ENCODE measurements at places on chromosomes 4 and X. TPM values are rescaled to one million over a fixed set of nuclear protein-coding genes. Genes with fewer than 3 reads are reported as not detected.

Gene ETNPPL
- total RNA-seq = not detected

Gene TMSB15B
- 0.34 TPM for total RNA-seq

Gene FRMPD3
- total RNA-seq = under 0.01 TPM

Gene SNCA
- total RNA-seq = 25.6 TPM

Gene TMPRSS11A
- 0.50 TPM for total RNA-seq

Gene ENPP6
- total RNA-seq = not detected

Gene COX7B2
- total RNA-seq = not detected

Gene FAM9C
- not detected for total RNA-seq

Gene FAM9B
- total RNA-seq = not detected

Gene MAGEE1
- total RNA-seq = 0.34 TPM

Gene CYP2U1
- 9.4 TPM for total RNA-seq

Gene IL9R
- total RNA-seq = not detected

Gene TTC29
- not detected for total RNA-seq

Gene F8A3
- 0.34 TPM for total RNA-seq

Gene UTP3
- 19.5 TPM for total RNA-seq

Gene GAGE1
- not detected for total RNA-seq

Gene CCDC120
- total RNA-seq = 2.1 TPM

Gene ARL9
- total RNA-seq = under 0.01 TPM

Gene BANK1
- total RNA-seq = 0.34 TPM

Gene ITM2A
- total RNA-seq = 1.7 TPM

Gene SASH3
- total RNA-seq = not detected

All from nasal cavity respiratory epithelium epithelial cell of viscerocranial mucosa (primary cell).